Stimulated activated CD4-positive, alpha-beta T cell treated with anti-CD3 and anti-CD28 coated beads, Interleukin-1b, Interleukin-23, amount 100 ng/mL, for 1 hour (primary cell): ENCODE measurements at places on chromosomes 3 and 15.

GRCh38 chr3:18723206-18723810 lies 298.2 kb upstream of the SATB1 start:
- no peak for DNase-seq

- DNase-seq: no peak
Observed at GRCh38 chr3:172189987-172190603, 150.7 kb downstream of the FNDC3B start.

GRCh38 chr15:78021761-78022160 lies 55.8 kb downstream of the TBC1D2B start:
- DNase-seq: no peak

DNA sequence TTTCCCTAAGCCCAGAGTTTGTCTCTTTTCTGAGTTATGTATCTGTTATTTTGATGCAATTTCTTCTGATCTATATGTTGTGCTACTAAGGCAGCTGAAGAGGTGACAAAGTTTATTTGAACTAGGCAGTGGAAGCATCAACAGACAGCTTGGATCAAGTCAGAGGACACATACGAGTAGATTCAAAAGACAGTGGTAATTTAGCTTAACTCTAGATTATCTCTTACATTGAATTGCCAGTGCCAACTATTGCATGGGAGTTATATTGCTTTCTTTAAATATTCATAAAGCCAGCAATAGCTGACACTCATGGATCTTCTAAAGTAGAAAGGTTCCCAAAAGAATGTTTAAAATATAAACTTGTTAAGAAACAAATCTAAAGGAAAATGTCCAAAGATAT lies 37.3 kb upstream of the CCDC66 start:
- no peak for DNase-seq

- no peak for DNase-seq
Observed at GRCh38 chr15:48406266-48406891, 75.2 kb downstream of the DUT start.

- DNase-seq: no peak
Observed at GRCh38 chr3:71545330-71545729, 38.2 kb downstream of the FOXP1 start.

DNA sequence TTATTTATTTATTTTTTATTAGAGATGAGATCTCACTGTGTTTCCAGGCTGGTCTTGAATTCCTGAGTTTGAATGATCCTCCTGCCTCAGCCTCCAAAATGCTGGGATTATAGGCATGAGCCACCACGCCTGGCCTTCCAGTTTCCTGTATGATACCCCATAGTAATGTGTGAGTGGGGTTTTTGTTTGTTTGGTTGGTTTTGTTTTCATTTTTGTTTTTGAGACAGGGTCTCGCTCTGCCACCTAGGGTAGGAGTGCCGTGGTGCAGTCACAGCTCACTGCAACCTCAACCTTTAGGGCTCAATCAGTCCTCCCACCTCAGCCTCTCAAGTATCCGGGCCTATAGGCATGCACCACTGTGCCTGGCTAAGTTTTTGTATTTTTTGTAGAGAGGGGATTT lies 30.9 kb downstream of the GOLM2 start:
- no peak for DNase-seq

GRCh38 chr3:103532986-103533385 lies 1098.2 kb downstream of the ZPLD1 start:
- DNase-seq: no peak

GRCh38 chr3:67529337-67529736 lies 125.1 kb downstream of the SUCLG2 start:
- no peak for DNase-seq

GRCh38 chr15:89928421-89928820 lies 15.7 kb upstream of the ARPIN start:
- no peak for DNase-seq

GRCh38 chr15:88341006-88341405 lies 84.5 kb upstream of the NTRK3 start:
- no peak for DNase-seq

GRCh38 chr3:184485241-184485640 lies 76.3 kb upstream of the EPHB3 start:
- no peak for DNase-seq

DNA sequence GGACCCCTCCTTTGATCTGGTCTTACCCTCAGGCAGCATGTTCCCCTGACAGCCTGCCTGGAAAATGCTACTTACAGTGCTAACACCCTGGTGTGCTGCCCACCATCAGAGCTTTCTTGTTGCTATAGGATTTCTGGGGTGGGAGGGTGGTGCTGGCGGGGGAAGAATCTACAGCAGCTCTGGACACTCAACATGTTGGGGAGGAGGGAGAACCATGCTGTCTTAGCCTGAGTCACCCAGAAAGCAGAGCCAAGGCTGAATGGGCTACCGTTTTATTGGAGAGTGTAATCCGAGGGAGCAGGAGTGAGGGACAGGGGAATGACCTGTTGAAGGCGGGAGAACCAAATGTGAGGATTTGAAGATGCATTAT lies 45.6 kb downstream of the MFSD1 start:
- DNase-seq: no peak

GRCh38 chr3:176375519-176375918 lies 821.8 kb downstream of the TBL1XR1 start:
- no peak for DNase-seq

GRCh38 chr3:120634539-120634938 lies 38.4 kb downstream of the NDUFB4 start:
- no peak for DNase-seq

DNA sequence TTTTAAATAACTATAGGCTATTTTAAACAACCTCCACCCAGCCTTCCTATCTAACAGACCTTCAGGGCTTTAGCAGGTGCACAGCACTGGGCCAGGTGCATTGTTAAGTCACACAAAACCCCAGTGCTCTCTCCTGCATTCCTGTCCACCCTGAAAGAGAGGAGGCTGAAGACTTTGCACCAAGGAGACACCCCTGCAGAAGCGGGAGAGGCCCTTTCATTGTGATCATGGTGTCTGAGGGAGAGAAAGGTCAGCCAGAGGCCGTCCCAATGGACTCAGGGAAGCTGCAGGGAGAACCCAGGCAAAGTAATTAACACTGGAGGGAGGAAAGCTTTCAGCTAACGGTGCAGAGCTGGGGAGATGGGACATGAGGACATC lies 5.2 kb downstream of the LRIG1 start:
- DNase-seq: no peak

DNA sequence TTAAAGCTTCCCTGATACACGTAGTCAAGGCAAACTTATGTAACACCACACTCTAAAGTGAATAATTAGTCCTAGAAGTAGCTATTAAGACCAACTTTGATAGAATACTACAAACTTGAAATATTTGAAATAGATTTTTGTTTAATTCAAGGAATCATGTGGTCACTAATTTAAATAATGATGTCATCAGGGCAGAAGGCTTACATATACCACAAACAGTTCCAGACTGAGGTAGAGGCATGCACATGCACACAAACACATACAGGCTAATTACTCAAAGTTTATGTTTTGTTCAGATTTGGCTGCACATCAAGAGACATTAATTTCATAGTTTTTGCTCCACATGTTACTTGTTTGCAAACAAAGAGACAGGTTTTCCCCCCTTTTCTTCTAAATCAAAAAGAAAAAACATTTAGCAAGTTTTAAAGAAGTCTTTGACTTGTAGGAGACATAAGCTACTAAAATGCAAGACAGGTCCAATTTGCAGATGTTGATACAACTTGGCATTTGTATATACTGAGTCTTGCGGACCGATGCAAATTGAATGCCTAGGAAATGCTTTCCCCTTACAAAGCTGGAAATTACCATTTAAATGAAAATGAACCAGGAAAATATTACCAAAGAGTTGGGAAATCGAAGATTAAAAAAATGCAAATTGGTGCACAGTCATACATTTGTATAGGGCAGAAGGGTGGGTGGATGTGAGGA lies 594.8 kb downstream of the MAGI1 start:
- DNase-seq: no peak

- DNase-seq: no peak
Observed at GRCh38 chr15:74109713-74110112, 20.7 kb upstream of the ISLR2 start.

GRCh38 chr3:170277833-170278580 lies 55.8 kb downstream of the PRKCI start:
- DNase-seq: no peak

DNA sequence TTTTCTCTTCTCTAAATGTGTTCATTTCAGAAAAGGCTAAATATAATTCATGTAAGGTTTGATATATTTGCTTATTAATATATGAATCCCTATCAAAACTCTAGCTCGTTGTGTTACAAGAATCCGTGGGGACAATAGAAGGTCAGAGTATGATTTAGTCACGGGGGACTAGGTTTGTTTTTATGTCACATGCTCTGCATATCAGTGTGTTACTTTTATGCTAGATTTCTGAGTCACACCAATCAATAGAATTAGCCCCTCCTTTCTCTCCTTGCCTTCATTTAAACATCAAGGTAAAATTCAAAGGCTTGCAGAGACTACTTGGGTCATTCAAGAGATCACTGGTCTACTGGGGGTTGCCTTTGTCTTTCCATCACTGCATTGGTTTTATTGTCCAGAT lies 636.1 kb downstream of the NR2F2 start:
- no peak for DNase-seq

GRCh38 chr3:131962982-131963381 lies 71.8 kb downstream of the CPNE4 start:
- DNase-seq: no peak

DNA sequence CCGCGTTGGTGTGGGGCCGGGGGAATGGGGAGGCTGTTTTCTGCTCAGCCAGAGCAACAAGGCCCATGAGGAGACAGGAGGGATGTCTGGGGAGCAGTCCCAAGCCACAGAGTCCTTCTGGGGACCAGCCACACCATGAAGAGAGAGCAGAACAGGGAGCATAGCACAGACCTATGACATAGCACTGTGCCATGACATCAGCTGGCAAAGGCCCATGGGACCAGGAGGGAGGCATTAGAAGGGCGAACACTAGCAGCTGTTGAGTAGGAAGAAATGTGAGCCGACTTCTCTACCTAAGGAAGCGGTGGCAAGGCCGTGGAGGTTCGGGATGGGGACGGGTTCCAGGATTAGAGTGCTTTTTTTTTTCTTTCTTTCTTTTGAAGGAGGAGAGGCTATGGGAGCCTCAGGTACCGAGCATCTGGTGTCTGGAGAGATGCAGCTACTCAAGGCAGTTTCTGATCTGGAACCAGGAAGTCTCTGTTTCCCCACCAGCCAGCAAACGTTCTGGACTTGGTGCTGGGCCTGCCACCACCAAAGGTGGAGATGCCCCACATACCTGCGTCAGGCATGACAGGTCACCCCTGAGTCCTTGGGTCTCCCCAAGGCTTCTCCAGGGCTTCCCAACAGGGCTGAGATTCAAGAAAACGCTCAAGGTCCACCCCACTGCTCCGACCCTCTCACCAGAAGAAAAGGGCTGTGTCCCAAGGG lies 77.3 kb upstream of the CGNL1 start:
- DNase-seq: no peak

DNA sequence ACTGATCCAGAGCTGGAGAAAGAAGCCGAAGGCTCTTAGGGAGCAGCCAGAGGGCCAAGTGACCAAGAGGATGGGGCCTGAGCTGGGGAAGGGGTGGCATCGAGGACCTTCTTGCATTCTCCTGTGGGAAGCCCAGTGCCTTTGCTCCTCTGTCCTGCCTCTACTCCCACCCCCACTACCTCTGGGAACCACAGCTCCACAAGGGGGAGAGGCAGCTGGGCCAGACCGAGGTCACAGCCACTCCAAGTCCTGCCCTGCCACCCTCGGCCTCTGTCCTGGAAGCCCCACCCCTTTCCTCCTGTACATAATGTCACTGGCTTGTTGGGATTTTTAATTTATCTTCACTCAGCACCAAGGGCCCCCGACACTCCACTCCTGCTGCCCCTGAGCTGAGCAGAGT lies 9.5 kb downstream of the CHRD start:
- DNase-seq: no peak

DNA sequence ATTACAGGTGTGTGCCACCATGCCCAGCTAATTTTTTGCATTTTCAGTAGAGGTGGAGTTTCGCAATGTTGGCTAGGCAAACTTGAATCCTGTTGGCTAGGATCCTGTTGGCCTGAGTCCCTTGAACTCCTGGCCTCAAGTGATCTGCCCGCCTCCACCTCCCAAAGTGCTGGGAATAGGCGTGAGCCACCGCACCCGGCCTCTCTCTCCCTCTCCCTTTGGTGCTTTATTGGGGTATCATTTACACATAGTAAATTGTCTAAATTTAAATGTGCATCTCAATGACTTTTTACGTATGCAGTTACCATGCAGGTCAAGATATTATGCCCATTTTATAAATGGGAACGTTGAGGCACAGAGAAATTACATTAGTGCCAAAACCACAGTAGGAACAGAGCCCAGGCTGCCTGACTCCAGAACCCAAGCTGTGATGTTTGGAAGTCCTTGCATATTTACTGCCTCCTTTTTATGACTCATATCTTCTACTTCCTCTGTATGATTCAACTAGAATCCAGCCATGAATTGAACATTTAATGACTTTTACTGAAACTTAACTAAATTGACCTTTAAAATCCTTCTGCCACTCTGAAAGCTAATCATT lies 34.0 kb upstream of the RPP14 start:
- DNase-seq: no peak

DNA sequence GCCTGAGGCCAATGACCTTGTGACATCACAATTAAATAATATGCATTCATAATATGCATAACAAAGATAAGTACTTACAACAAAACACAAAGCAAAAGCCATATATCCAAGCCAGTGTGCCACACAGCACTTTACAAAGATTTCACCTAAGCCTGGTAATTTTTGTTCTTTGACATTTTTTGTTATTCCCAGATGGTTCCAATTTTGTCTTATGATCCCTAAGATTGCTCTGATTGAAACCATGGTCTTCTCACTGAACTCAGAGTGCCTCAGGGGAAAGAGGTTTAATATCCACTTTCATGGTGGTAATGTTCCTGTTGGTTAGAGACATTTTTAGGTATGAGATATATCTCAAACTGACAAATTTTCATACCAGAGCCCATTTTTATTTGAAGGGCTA lies 29.1 kb downstream of the RETNLB start:
- no peak for DNase-seq

DNA sequence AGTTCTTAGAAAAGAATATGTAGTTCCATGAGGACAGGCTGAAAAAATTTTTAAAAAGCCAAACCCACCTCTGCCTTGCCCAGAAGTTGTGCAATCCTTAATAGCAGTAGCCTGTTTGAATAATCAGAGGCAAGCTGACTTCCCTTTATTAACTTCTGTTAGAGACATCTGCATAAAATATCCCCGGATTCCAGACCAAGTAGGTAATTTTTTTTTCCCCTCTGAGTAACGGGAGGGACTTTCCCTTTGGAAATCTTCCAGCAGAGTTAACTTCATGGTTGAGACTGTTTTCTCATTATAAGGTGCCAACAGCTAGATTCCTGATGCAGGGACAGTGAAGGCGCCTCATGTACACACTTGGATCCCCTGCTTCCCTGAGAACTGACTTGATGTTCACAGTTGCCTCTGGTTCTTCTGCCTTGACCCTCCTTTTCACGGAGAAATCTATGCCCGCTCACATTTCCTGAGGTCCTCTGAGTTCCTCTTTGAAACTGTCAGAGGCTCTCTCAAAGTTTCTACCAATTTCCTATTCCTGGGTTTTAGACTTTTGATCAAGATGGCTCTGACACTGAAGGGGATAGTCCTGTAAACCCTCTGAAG lies 227.6 kb upstream of the BHLHE40 start:
- DNase-seq: no peak

GRCh38 chr3:16359331-16359730 lies 94.3 kb downstream of the OXNAD1 start:
- DNase-seq: no peak

- DNase-seq: no peak
Observed at GRCh38 chr3:149199474-149199873, 22.2 kb downstream of the CP start.

- no peak for DNase-seq
Observed at GRCh38 chr15:76181705-76182107, 121.9 kb downstream of the TMEM266 start.

- no peak for DNase-seq
Observed at GRCh38 chr15:43187544-43188155, 2.4 kb downstream of the CCNDBP1 start.
